Common myeloid progenitor, CD34-positive (primary cell): ENCODE measurements at places on chromosomes 6 and 20.
A peak's percentile ranks its signal among the peaks of the same experiment; 100 is the strongest.

DNA sequence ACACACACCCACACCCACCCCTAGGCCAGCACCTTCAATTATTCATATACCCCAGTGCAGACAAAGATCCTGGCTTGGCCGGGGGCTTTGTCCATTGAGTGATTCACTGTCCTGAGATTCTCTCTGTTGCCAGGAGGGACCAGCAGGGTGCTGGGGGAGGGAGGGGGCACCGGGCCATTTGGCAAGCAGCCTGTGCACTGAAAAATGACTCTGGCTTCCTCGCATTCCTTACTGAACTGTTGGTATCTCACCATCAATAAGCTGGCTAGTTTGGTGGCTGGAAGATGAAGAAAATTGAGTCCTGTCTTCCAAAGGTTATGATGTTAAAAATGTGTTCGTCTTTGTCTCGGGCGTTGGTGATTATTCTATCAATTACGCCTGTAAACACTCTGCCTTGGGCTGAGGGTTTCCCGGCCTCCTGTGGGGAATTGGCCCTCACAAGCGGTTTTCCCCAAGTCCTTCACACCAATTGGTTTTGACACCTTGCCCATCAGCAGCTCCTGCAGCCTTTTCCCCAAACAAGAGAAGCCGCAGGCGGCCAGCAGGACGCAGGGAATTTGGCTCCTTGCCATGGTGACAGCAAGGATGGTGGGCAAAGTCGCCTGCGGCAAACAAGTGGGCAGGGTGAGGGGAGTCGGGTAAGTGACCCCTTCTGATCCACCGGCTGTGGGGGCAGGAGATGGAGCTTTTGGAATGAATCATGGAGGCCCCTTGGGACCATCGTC lies 4.9 kb downstream of the VSTM2L start:
- DNase-seq, result no peak

- DNase-seq, result peak; percentile 95
Measured at GRCh38 chr20:10672624-10673127, 1.1 kb downstream of the JAG1 start.

GRCh38 chr20:19451231-19451922 lies 238.9 kb downstream of the SLC24A3 start:
- DNase-seq, result peak; percentile 73

GRCh38 chr20:10303852-10304251 lies 85.2 kb downstream of the SNAP25 start:
- DNase-seq, result no peak

- no peak for DNase-seq
Measured at GRCh38 chr6:170093276-170093657, 197.6 kb downstream of the DLL1 start.

GRCh38 chr6:53504512-53504911 lies 40.4 kb downstream of the GCLC start:
- DNase-seq, result no peak

- DNase-seq, result peak; percentile 73
Measured at GRCh38 chr20:2814587-2815051, at the start of gene C20orf141. C20orf141 (plus strand) TSS chr20:2814987; CDS start chr20:2815185, 198 bp downstream.

- DNase-seq, result peak; percentile 19
Measured at GRCh38 chr20:51494241-51495110, 48.0 kb downstream of the NFATC2 start.

- DNase-seq, result no peak
Measured at GRCh38 chr6:13438126-13438525, 49.3 kb downstream of the GFOD1 start.

- DNase-seq, result no peak
Measured at GRCh38 chr6:42724825-42725224, 2.4 kb upstream of the PRPH2 start.

DNA sequence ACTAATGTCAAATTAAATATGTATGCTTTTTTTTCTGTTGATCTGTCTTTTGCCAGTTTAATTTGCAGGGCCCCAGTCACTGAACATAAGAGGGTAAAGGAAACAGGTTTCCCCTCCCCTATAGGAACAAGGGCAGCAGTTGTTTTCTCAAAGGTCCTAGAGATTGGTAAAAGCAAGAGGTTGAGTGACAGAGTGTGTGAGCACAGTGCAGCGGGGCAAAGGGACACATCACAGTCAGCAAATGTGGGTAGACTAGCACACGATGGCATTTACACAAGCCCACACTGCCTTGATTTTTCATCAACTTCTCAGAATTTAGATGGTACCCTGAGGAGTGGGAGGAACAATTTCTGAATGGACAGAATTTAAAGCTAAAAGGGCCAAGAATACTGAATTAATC lies 138.7 kb upstream of the MYLIP start:
- DNase-seq, result no peak

GRCh38 chr6:159062976-159063375 lies 18.2 kb upstream of the TAGAP start:
- peak; percentile 65 for DNase-seq

GRCh38 chr6:105990151-105990550 lies 96.0 kb upstream of the PRDM1 start:
- no peak for DNase-seq

DNA sequence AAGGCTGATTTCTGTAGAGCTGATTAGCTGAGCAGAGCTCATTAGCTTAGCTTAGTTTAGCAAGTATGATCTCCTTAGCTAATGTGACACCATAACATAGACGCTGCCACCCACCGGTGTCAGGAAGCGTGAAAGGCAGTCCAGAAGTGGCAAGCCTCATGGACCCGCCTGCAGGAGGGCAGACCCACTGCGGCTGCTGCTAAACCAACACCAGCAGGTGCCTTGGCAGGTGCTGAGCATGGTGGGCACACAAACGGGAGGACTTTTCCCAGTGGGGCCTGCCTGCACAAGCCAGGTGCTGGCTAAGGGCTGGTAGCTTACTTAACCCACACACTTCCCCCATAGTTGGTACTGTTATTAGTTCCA lies 22.7 kb downstream of the ZDHHC14 start:
- no peak for DNase-seq

DNA sequence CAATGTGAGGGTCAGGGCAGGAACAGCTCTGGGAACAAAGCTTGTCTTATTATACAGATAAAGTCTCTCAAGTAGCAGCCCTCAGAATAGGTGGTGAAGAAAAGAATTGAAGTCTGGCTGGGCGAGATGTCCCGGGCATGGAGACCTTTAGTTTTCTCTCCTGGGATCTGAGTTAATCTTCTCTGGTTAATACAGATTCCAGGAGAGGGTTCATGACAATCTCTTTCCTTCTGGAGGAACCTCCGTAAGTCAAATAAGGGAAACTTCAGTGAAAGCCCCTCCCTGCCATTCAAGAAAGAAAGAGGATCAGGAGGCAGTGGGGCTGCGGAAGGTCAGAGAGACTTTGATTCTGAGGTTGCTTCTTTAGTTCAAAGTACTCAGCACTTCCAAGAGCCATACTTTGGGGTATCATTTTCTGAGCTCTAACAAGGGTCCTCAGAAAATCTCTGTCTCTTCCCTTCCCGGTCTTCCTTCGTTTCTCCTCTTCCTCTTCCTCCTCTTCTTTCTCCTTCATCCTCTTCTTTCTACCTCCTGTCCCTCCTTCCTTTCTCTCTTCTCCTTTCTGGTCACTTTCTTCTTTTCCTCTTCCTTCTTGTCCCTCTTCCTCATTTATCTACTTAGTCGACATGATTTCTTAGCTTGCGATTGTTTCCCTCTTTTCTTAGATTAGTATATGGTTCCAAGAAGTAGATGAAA lies 4.6 kb upstream of the ZNF184 start:
- DNase-seq, result no peak
